ENCODE measurements at places on chromosomes 11 and 22. TPM values are rescaled to one million over a fixed set of nuclear protein-coding genes. Genes with fewer than 3 reads are reported as not detected.

LDHAL6A gene
- not detected for total RNA-seq

OR5P2 gene
- total RNA-seq: 1.3 TPM

CDHR5 gene
- not detected for total RNA-seq

YPEL4 gene
- 0.48 TPM for total RNA-seq

OR51I1 gene
- total RNA-seq: not detected

APOA4 gene
- not detected for total RNA-seq

TPST2 gene
- total RNA-seq: 18.9 TPM

B3GAT1 gene
- total RNA-seq: not detected

SGSM1 gene
- 0.08 TPM for total RNA-seq

KIRREL3 gene
- 2.2 TPM for total RNA-seq

SPDYC gene
- not detected for total RNA-seq

RTN4R gene
- 7.0 TPM for total RNA-seq

TALDO1 gene
- 434 TPM for total RNA-seq

OR4D5 gene
- not detected for total RNA-seq

PRODH gene
- 4.3 TPM for total RNA-seq

C11orf16 gene
- total RNA-seq: not detected

SNX32 gene
- not detected for total RNA-seq

PATE4 gene
- not detected for total RNA-seq

CCDC188 gene
- total RNA-seq: not detected

IGLL5 gene
- total RNA-seq: not detected
